CD14-positive monocyte (primary cell): ENCODE measurements at places on chromosomes 1 and 21.

- peak; percentile 64 for DNase-seq
These were observed 17.5 kb upstream of the YRDC start for GRCh38 chr1:37825506-37825905.

DNA sequence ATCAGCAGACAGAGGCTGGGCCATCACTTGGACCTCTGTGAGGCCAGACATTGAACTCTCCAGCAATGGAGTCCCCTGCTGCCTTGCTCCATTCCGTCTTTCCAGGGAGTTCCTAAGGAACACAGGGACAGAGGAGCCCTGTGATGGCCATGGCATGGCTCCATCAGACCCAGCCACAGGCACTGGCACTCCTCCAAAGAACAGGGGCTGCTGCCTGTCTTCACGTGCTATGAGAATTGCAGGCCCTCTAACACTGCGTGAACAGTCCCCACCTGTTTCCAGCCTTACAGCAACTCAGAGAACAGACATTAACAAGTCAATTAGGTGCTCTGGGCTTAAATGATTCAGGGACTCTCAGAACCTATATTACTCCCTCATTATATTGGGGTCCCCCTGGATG is 140.8 kb downstream of the ASTN1 start:
- no peak for DNase-seq

- DNase-seq: no peak
These were observed 713 bp upstream of the HMGCL start for GRCh38 chr1:23825762-23826522.

DNA sequence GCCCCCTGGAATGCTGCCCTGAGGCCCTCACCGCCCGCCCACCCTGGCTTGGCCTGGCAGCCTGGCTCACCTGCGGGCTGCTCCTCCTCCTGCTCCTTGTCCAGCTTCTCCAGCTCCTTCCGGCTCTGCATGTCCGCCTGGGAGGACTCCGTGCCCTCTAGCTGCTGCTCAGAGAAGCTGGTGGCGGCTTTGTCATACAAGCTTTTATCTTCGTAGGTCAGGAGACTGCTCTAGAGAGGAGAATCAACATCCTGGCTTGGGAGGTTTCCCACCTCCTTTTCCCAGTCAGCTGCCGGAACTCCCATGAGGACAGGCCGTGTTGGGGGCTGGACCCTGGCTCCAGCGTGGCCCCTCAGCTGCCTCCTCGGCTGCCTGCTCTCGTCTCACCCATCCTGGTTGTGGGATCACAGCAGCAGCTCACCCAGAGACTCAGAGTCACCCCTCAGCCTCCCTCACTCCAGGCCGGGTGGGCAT is 36.6 kb upstream of the TMEM52 start:
- no peak for DNase-seq

GRCh38 chr1:47948126-47948525 is 49.1 kb downstream of the TRABD2B start:
- no peak for DNase-seq

DNA sequence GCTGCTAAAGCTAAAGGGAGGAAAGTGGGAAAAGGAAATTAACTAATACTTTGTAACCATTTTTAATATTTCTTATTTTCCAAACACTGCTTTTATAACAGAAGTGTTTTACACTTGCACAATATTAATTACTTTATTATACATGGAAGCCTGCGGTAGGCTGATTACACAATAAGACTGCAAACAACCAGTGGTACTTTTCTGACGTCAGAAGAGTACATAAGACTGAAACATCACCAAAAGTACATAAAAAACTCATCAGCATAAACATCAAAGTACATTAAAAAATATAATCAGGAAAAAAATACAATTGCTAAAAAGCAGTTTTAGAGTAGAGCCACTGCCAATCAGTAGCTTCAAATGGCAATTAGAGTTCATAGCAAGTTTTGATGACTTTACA is 4.6 kb downstream of the ZNF281 start:
- DNase-seq: peak; percentile 48

DNA sequence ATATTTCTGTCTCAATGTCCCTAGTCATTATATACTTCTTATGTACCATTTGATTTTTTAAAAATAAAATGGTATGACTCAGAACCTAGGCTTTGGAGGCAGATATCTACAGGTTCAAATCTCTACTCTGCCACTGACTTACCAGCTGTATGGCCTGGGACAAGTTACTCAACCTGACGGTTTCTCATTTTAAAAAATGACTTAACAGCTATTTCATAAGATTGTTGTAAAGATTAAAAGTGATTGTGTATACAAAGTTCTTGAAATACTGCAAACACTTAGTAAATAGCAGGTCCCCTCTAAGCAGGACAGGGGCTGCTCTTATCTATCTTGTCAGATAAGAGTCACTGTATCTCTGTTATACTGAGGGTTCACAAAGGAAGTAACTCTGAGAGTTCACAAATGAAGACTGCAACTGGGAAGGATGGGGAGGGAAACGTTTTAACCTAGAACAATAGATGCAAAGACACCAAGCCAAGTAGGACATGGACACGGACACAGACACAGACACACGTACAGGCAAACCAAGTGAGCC is 2.6 kb downstream of the BCAR3 start:
- DNase-seq: no peak

DNA sequence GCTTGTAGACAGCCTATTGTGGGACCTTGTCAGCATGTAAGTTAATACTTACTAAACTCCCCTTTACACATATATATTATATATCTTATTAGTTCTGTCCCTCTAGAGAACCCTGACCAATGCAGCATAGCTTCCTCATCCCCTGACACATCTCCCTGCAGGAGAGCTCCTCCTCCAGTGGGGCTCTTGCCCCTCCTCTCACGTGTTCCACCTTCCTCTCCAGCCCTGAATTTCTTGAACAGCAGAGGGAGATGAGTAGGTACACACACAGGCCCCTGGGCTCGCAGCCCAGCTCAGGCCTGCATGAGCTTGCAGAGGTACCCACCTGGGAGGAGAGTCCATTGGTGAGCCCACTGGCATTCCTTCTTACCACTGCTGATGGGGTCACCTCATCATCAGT is 27.3 kb upstream of the GOLT1A start:
- no peak for DNase-seq

- DNase-seq: peak; percentile 62
These were observed 27.0 kb upstream of the BTG2 start for GRCh38 chr1:203278082-203278884.

DNA sequence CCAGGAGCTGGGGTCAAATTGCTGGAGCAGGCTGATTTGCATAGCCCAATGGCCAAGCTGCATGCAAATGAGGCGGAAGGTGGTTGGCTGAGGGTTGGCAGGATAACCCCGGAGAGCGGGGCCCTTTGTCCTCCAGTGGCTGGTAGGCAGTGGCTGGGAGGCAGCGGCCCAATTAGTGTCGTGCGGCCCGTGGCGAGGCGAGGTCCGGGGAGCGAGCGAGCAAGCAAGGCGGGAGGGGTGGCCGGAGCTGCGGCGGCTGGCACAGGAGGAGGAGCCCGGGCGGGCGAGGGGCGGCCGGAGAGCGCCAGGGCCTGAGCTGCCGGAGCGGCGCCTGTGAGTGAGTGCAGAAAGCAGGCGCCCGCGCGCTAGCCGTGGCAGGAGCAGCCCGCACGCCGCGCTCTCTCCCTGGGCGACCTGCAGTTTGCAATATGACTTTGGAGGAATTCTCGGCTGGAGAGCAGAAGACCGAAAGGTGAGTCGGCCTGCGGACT is at the start of gene GADD45A:
Gene GADD45A (plus strand): TSS at position 135 of the 491 bp plus-strand sequence. CDS start 294 bp downstream, at position 429.
- peak; percentile 97 for DNase-seq

DNA sequence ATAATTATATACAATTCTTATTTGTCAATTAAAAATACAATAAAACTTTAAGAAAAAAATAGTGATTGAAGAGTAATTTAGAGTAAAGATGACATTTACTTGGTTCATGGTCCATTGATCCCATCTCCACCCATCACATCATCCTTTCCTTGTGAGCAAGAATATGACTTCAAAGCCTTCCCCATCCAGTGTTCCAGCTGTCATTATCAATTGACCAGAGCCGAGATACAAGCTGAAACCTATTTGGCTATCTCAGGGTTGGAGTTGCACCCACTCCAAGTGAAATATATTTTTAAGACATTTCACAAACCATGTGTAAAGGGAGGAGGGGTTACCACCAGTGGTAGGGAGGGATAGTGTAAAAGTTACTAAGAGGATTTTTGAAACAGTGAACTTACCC is 428.9 kb upstream of the C1orf87 start:
- no peak for DNase-seq

GRCh38 chr1:53047737-53048736 is 14.0 kb upstream of the PODN start:
- DNase-seq: no peak

DNA sequence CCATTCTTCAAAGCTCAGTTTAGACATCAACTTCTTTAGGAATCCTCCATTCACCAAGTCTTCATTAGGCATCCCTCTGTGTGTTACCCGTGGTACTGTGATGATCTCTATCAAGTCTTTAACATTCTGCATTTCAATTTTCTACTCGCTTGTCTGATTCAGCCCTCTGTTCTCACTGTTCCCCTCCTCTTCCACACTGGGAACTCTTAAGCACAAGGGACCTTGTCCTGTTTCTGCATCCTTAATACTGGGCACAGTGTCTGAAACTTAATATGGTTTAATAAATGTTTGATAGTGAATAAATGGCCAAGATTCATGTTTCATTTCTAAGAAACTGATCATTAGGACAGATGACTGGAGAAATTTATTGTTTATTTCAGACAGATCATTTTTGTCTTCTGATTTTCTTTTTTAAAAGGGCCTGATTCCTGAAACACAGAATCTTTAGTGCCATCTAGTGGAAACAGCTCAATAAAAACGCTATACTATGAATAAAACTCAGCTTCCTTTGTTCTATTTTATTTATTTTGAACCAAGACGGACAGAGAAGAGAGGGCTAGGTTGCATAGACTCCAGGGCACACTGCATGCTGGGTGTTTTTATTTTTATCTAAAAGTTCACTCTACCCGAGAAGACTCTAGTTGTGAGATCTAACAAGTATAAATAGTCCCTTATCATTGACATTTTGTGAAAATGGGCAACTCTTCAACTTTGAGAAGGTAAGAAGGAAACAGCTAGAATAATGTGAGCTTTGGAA is 7.0 kb upstream of the TRIM45 start:
- peak; percentile 25 for DNase-seq

GRCh38 chr1:79355090-79355489 is 348.6 kb upstream of the ADGRL4 start:
- no peak for DNase-seq

DNA sequence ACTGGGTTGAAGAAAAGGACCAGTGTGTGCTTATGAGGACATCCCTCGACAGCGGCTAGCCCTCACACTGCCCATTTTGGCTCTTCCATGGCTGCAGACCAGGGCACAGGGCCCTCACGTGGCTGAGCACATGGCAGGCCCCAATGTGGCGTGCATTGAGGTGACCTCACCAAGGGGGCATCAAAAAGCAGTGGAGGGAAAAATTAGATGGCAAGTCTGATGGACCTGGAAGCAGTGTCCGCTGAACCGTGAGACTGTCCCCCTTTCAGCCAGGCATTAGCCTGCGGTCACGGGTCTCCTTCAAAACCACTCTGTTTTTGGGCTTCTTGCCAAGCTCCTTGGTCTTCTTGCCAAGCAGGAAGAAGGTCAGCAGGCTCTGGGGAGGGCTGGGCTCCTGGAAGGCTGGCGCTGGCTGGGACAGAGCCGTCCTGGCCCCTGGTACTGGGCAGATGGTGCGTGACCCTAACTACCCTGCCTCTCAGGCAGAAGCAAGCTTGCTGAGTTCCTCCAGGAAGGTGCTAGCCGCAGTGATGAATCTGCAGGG is 30.8 kb downstream of the TRIM67 start:
- no peak for DNase-seq

GRCh38 chr21:37245151-37245550 is 22.0 kb downstream of the VPS26C start:
- DNase-seq: no peak

- no peak for DNase-seq
These were observed 21.5 kb downstream of the GON4L start for GRCh38 chr1:155835548-155835947.

DNA sequence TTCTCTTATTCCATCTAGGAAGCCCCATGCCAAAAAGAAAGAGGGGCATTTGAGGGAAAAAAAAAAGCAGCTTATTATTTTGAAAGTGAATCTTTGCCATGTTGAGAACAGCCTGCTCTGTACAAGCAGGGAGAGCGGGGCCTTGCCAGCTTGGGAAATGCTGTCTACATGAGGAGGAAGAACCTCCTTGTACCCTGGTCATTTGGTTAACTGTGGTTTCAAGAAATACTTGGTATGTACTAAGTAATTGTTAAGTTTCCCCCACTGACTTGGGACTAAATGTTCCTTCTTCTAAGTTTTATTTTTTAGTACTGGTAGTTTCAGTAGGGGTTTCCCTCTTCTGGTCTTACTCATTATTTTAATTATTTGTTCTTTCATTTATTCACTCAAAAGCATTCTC is 144.1 kb upstream of the HOOK1 start:
- no peak for DNase-seq

- DNase-seq: no peak
These were observed 1.1 kb downstream of the MRPS6 start for GRCh38 chr21:34074283-34075090.

- no peak for DNase-seq
These were observed 7.4 kb downstream of the HYI start for GRCh38 chr1:43446388-43446740.

DNA sequence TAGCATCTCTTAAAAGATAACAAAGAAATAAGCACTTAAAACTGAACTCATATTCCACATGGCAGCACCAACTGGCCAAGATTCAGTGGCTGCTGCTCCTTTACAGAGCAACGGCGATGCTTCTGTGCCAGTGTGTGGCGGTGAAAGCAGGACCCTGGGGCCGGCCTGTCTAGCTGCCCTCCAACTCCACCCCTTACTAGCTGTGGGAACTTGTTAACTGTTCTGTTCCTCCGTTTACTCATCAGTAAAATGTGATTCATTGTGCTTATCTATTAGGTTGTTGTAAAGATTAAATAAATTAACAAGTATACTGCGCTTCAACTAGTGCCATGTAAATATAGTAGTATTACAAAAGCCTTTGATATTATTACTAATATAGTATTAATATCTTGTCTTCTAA is 133.2 kb downstream of the GDAP2 start:
- DNase-seq: no peak

- no peak for DNase-seq
These were observed 28.8 kb upstream of the CCDC181 start for GRCh38 chr1:169456029-169456428.
